Effector memory CD4-positive, alpha-beta T cell (primary cell): ENCODE measurements at places on chromosomes 1 and 21.

GRCh38 chr1:6495540-6496364 is 4.3 kb upstream of the PLEKHG5 start:
- DNase-seq, result no peak

GRCh38 chr1:57831624-57832023 is 407.8 kb upstream of the DAB1 start:
- DNase-seq, result no peak

DNA sequence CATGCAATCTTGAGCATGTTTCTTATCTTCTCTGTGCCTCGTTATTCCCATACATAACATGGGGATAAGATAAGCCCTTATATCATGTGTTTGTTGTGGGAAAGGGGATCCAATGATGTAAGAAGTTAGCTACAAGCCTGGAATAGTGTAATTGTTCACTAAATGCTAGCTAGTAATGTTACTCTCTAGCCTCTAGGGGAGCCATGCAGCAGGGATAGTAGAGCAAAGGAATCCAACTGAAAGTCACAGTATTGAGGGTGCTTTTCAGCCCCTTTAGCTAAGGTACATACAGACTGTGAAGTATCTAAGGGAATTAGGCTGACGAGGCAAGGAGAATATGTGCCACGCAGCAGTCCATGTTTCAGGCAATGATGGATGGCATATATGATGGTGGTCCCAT is 46.9 kb downstream of the IL23R start:
- DNase-seq, result no peak

DNA sequence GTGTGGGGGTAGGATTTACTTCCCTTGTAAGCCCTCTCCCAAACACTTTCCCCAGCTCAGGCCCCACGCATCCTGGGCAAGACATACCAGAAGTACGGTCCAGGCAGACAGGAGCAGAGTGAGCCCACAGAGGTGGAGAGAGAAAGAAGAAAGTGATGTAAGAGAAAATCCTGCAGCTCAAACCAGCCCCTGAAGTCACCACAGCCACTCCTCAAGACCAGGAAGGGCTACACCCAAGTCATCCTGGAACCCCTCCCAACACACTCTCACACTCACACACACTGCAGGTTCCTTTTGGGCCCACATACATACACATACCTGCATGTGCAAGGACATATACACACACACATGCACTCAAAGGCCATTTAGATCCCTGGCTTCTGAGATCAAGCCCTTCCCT is 106.8 kb downstream of the SYT2 start:
- DNase-seq, result no peak

- DNase-seq, result no peak
These were observed 408.1 kb downstream of the USH2A start for GRCh38 chr1:216015116-216015515.

DNA sequence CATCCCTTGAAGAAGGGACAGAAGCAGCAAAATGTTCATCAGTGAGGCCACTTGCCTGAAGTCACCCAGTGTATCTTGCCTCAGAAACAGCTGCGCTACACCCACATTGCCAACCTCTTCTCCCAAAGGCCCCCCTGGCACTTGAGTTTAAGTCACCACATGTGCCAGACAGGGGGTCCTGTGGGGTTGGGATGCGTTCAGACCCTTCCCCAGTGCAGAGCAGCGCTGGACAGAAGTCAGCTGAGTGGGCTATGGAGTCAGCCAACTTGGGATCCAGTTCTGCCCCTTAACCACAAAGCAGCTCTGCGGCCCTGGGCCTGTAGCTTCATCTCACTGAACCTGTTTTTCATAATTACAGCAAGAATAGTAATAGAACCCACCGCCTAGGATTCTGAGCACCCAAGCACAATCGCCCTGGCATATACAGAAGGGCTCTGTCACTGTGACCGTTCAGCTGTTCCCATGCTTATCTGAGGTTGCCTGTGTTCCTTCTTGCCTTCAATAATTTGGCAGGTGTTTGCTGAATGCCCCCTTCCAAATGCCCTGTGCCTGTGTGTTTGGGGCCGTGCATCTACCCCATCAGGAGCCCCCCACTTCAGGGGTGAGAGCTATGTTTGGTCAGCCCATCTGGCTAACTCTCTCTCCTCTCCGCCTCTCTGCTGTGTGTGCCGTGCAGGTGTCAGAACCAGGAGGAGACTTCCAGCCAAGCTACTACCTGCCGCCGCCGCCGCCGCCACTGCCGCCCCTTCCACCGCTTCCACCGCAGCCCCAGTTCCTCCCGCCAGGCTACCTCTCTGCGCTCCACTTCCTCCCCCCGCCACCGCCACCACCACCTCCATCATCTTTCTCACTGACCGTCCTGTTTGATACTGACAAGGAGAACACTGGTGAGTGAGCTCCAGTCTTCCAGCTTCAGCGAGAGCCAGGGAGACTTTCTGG is 5.0 kb downstream of the DMRTB1 start:
- DNase-seq, result no peak

DNA sequence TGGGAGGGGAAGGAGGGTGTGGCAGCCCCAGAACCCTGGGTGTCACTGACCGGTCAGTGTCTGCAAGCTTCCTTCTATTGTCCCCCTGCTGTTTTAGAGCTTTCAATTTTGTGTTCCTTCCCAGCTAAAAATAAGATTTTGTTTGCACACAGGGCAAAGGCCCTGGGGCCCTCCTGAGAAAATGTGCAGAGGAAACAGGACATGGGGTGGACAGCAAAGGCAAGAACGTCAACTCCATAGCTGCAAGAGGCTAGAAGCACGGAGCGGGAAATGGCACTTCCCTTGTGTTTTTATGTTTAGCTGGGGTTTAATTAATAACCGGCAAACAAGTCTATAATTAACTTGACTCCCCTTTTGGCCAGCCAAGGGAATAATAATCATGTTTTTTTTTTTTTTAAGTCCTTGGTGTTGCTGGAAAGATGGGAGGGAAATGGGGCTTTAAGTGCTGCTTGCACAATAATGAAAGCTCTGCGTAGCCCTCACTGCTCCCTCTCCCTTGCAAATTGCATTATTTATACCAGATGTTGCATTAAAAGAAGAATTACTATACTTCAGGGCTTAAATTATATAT is 261.4 kb upstream of the USP24 start:
- DNase-seq, result no peak

DNA sequence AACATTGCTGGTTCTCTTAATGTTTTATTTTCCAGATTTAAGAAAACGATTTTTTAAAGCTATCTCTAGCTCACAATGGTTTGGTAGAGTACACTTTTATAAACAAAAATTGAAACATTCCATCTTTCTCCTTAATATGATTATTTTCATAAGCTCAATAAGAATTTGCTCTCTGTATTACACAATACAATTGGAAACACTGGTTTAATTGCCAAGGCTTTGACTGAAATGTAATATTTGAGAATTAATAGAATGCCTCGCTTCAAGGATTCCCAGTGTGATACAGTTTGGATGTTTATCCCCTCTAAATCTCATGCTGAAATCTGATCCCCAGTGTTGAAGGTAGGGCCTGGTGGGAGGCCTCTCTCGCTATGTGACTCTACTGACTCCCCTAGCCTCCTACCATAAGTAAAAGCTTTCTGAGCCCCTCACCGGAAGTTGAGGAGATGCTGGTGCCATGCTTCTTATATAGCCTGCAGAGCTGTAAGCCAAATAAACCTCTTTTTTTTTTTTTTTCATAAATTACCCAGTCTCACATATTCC is 67.4 kb downstream of the DDAH1 start:
- DNase-seq, result no peak

- DNase-seq, result no peak
These were observed 18.9 kb upstream of the SLC26A9 start for GRCh38 chr1:205961991-205962820.

GRCh38 chr1:213457186-213457585 is 406.1 kb downstream of the RPS6KC1 start:
- no peak for DNase-seq

- DNase-seq, result no peak
These were observed 7.3 kb downstream of the CSF1 start for GRCh38 chr1:109917768-109918606.

GRCh38 chr1:62273953-62274352 is 45.3 kb downstream of the KANK4 start:
- no peak for DNase-seq

DNA sequence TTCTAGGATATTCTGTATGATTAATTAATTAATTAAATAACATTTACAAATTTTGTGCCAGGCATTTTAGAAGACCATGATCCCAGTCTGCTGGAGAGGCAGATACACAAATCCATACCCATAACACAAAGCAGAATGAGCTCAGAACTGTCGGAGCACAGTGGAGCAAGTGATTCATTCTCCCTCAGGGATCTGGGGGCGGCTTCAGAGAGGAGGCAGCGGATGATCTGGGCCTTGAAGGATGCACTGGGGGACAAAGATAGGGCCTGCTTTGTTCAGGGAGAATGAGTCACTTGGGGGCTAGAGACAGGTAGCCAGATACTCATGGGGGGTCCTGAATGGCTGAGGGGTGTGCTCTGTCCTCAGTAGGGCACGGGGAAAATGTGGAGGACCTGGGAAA is 50.9 kb upstream of the TRABD2B start:
- DNase-seq, result no peak

DNA sequence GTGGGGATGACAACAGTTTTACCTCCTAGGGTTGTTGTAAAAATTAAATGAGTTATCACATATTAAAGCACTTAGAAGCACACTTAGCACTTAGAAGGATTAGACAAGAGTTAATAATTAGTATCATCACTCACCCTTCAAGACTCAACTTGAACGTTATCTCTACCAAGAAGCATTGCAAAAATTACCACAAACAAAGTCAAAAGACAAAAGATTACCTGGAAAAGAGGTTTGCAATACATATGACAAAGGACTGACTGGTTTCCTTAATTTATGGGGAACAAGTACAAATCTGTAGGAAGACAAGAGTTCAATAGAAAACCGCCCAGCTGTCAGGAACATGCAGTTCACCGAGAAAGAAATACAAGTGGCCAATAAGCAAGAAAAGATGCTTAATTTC is 93.3 kb upstream of the ATP1A1 start:
- DNase-seq, result no peak

DNA sequence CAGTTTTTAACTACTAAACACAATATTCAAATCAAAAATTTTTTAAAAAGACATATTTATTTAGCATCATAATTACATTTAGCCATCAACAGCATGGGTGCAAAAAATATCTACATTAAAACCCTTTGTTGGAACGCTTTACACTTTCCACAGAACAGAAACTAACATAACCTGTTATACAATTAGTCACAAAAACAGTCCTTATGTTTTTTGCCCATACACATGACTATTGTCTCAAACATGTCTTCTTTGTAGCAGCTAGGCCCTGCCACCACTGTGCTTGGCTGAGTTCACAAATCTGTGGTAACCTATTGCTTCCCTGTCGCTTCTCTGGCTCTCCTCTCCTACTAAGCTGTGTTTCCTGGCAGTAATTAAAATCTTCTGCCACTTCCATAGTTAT is 1350.0 kb upstream of the ADGRL2 start:
- no peak for DNase-seq

- DNase-seq, result no peak
These were observed 1.4 kb upstream of the TLR5 start for GRCh38 chr1:223144431-223144830.

GRCh38 chr1:51863384-51863783 is 15.1 kb downstream of the NRDC start:
- DNase-seq, result no peak

- DNase-seq, result no peak
These were observed 841 bp downstream of the SNX27 start for GRCh38 chr1:151612501-151613281.

GRCh38 chr1:156136970-156137483 is 16.4 kb upstream of the SEMA4A start:
- DNase-seq, result no peak

DNA sequence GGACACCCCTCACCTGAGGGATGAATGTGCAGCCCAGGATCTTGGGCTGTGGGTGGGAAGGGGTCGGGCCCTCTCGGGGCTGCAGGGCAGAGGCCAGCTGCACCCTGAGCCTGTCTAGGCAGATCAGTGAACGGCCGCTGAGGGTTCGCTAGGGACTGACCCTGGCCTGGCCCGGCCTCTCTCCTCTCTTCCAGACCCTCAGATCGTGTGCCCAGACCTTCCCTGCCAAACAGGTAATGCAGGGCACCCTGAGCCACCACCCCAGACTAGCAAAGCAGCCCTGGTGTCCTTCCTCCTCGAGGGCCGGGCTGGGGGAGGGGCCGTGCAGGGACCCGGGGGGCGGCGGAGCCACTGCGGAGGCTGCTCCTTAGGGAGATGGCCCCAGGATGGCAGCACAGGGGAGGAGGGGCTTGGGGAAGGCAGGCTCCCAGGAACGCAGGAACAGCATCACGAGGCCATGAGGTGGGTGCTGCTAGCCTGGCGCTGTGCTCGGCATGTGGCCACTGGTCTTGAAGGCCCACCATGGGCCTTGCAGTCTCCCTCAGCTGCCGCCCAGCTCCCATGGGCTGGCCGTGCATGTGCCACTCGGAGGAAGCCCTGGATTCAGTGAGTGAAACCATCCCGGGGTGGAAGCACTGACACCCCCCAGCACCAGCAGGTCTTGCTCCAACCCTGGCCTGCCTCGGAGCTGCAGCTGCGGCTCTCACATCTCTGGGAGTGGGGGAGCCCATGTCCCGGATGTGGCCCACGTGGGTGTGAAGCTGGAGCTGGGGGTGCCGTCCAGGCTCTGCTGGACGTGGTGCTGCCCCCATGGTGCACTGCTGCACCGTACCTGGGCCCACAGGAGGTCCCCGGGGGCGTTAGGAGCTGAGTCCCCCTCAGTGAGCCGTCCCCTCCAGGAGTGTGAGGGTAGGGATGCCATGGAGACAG is 28.7 kb downstream of the COL6A2 start:
- DNase-seq, result no peak

DNA sequence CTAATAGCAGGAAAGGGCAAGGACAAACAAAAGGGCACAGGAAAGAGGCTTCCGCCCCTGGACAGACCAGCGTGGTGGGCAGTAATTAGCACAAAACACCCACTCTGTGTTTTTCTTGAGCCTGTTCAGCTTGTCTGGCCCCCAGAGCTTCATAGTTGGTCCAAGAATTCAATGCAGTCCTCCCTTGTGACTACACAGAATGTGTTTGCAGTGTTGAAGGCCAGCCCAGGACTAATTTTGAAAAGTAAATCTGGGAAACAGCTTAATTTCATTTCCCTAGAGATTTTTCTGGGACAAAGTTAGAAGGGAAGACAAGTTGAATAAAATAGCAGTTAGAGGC is 49.2 kb upstream of the LMO4 start:
- no peak for DNase-seq

DNA sequence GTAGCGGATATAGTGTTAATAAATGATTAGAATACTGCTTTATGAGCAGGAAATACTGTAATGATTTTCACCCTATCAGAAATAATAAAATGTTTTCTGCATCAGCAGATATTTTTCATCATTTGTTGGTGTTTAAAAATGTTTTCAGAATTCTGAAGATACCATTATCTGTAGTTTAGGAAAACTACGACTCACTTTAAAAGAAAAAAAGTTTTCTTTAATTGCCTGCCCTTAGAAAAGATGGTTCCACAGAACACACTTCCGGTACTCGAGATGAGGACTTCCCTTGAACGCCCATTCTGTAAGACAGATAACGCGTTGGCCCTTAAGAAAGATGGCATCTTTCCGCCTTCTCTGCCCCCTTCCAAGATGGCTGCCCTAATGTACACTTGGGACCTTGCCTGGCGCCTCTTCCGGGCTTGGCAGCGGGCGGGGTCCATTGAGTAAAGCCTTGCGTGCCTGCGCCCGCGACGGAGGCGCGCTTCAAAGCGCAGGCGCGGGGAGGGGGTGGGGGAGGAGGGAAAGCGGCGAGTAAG is at the start of gene SZRD1:
SZRD1 (plus strand) TSS at position 521 of the 536 bp plus-strand sequence. CDS start 16 bp downstream, outside the sequence.
- DNase-seq, result peak; percentile 95
